ENCODE measurements at places on chromosomes 16 and 17.

- DNase-seq: no peak
Measured at GRCh38 chr16:35425270-35425669, 1965.9 kb downstream of the TP53TG3F start.

DNA sequence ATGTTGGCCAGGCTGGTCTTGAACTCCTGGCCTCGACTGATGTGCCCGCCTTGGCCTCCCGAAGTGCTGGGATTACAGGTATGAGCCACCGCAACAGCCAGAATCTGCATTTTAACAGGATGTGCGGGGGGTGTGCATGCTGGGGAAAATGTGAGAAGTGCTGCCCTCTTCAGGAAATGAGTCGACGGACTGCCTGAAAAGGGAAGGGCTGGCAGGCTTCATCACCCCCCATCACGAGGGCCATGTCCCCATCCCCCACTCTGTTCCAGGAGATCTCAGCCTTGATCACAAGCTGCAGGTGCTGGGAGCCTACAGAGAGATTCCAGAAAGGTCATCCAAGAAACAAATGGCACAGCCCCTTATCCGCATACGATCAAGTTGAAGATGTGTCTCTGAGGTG, 195.3 kb upstream of the RPL38 start:
- no peak for DNase-seq

- DNase-seq: no peak
Measured at GRCh38 chr16:56372013-56372634, 53.2 kb downstream of the AMFR start.

- DNase-seq: no peak
Measured at GRCh38 chr17:49616601-49617131, 41.0 kb downstream of the NXPH3 start.

GRCh38 chr17:32870027-32870670, 6.8 kb downstream of the MYO1D start:
- no peak for DNase-seq

Data from NCI-H2081 treated with DMSO at 0.1 percent for 48 hours (cell line).